ENCODE measurements at places on chromosomes 4 and X.

DNA sequence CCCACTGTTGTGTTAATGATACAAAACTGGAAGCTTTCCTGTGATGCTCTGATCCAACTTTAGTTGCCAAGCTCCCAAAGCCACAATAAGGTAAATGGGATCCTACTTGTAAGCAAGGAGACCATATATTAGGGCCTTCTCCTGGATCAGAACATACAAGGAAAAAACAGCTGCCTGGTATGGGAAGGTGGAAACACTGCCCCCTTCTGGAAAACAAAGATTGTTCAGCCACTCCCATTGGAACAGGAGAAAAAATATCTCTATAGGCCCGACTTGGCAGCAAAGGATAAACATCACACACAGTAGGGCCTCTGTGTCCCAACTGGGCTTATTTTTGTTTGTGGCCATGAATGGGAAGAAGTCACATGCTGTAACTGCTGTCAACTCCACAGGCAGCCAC, 166.5 kb downstream of the TBX22 start:
- DNase-seq, result peak; percentile 8

- no peak for DNase-seq
Observed at GRCh38 chrX:31376408-31377022, 304.7 kb upstream of the FTHL17 start.

- DNase-seq, result peak; percentile 75
Observed at GRCh38 chr4:177250056-177250696, 59.5 kb upstream of the NEIL3 start.

DNA sequence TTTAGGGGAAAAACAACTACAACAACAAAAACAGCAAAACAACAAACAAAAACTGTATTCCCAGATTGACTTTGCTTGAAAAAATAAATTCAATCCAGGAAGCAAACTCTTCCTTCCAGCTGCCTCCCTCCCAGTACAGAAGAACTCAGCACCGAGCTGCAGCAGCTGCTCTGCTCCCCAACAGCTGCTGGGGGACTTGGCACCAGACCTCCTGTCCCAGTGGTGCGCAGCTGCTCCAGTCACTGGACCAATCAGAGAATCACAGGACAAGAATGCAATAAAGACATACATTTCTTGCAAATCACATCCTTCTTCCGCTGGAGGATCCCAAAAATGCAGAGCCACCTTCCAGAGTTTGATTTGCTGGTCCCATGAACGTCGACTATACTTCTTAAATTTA, 11.8 kb upstream of the FAM53A start:
- DNase-seq, result no peak

GRCh38 chr4:40601641-40602040, 28.0 kb downstream of the RBM47 start:
- peak; percentile 22 for DNase-seq

- DNase-seq, result peak; percentile 71
Observed at GRCh38 chrX:101415180-101416145, 7.4 kb downstream of the HNRNPH2 start.

GRCh38 chr4:16670727-16671126, 227.7 kb downstream of the LDB2 start:
- DNase-seq, result no peak
